Inflammatory macrophage (primary cell): ENCODE measurements at places on chromosomes 12 and 14.
A peak's percentile ranks its signal among the peaks of the same experiment; 100 is the strongest.

- no peak for DNase-seq
Observed at GRCh38 chr14:62443796-62444195, 601.5 kb downstream of the KCNH5 start.

DNA sequence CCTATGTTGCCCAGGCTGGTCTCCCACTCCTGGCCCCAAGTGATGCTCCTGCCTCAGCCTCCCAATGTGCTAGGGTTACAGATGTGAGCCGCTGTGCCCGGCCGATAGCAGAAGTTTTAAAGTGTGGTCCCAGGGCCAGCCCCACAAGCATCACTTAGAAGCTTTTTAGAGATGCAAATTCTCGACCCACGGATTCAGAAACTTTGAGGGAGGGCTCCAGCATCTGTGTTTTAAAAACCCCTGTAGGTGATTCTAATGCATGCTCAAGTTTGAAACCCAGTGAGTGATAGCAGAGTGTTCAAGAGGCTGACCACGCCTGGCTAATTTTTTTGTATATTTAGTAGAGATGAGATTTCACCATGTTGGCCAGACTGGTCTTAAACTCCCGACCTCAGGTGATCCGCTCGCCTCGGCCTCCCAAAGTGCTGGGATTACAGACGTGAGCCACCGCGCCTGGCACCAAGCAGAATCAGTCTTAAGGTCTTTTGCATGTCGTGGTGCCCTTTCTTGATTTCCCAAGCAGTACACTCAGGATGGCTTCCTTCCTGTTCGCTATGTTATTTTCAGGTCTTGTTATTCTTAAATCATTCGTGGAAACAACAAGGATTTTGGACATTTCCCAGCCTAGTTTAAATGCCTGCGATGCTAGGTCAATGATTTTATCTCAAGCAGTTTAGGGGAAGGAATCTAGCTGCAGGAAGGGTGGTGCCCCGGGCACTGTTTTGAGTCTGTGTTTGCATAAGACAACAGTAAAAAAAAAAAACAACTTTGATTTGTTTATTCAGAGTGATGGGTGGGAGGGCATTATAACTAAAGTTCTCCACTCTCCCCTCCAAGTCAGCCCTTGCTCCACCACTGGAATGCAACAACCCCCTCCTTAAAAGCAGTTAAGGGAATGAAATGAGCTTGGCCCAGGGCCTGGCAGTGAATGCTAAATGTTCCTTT lies 9.2 kb upstream of the RILPL2 start:
- peak; percentile 27 for DNase-seq

- DNase-seq = no peak
Observed at GRCh38 chr14:51697848-51698247, 46.1 kb downstream of the FRMD6 start.

DNA sequence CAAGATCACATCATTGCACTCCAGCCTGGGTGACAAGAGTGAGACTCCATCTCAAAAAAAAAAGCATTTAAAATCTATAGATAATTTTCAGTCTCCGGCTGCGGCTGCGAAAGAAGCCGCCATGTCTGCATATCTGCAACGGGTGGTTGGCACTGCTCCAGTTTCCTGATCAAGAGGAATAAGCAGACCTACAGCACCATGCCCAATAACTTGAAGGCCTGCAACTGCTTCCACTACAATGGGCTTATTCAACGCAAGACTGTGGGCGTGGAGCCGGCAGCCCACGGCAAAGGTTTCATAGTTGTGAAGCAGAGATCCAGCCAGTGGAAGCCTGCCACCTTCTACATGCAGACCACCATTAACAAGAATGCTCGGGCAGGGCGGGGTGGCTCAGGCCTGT lies 30.6 kb upstream of the EID3 start:
- no peak for DNase-seq

DNA sequence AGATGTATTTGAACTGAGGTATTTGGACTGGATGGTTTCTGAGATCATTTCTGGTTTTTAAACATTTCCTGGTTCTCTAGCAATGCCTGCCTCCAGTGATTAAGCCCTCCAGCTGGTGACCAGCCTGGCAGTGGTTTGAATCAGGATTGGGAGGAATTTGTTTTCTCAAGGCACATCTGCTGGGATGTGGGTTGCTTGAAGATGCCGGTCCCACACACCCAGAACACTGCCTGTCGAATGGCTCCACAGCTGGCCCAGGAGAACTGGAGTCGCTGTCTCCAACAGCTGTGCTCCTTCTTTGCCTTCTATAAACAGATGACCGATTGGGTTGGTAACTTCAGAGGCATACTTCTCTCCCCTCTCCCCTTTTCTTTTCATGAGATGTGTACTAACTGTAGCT lies 258.0 kb upstream of the DDHD1 start:
- DNase-seq = no peak

GRCh38 chr12:67069451-67070306 lies 199.5 kb upstream of the CAND1 start:
- DNase-seq = no peak
